Tibial nerve (tissue), 4 donors: ENCODE measurements at places on chromosomes 11 and 22.

- DNase-seq, result no peak
- H3K4me1 ChIP-seq, result no peaks in the 10 kb centered on the region
- no peak overlapping the region for H3K27ac ChIP-seq
- no peak overlapping the region for H3K4me3 ChIP-seq
Observed at GRCh38 chr11:71472357-71472885, 19.4 kb downstream of the NADSYN1 start.

- no peak for DNase-seq
- no peaks in the 10 kb centered on the region for H3K27me3 ChIP-seq
- no peaks in the 10 kb centered on the region for H3K36me3 ChIP-seq
- no peak overlapping the region for H3K4me3 ChIP-seq
- no peaks in the 10 kb centered on the region for H3K4me1 ChIP-seq
- H3K27ac ChIP-seq, result no peak overlapping the region
Observed at GRCh38 chr11:131154351-131154750, 216.1 kb upstream of the NTM start.

GRCh38 chr11:85961930-85962363 is 106.8 kb downstream of the CCDC83 start:
- H3K4me1 ChIP-seq, result peaks cover 36% of the 10 kb centered on the region
- H3K4me3 ChIP-seq, result no peak overlapping the region
- DNase-seq, result no peak
- H3K27ac ChIP-seq, result no peak overlapping the region

DNA sequence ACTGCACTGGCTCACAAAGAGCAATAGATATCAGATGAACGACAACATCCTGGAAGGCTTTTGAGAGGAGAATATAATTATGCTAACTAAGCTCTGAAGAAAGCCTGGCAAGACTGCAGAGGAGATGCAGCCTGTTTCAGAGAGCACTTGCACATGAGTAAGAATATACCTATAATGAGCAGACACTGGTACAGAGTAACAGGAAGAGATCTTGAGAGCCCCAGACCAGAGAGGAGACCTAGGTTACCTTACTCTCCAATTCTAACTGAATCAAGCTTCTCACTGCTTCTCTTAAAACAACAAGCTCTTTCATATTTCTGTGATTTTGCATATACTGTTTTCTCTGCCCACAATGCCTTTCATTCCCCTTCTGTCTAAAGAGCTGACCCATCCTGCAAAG is 66.5 kb downstream of the FAM168A start:
- H3K4me3 ChIP-seq, result no peak overlapping the region
- no peak for DNase-seq
- H3K4me1 ChIP-seq, result peaks cover 14% of the 10 kb centered on the region

DNA sequence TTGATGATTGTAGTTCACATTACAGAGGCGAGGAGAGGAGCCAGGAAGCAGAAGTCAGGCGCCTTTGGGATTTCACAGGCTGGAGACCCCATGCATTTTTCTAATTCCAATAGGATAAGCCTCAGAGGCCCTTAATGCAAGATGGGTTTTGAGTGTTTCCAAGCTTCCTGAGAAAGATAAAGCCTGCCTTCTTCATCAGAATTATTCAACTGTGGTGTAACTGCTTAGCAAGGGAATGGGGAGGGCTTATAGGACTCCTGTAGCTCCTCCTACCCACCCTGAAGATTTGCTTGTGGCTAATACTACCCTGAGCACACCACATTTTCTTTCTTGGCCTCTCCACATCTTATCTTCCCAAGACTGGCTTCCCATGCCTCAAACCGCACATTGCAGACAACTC is 151.1 kb upstream of the ISX start:
- H3K4me1 ChIP-seq, result no peaks in the 10 kb centered on the region
- DNase-seq, result no peak
- H3K27me3 ChIP-seq, result no peaks in the 10 kb centered on the region
- H3K27ac ChIP-seq, result no peak overlapping the region

DNA sequence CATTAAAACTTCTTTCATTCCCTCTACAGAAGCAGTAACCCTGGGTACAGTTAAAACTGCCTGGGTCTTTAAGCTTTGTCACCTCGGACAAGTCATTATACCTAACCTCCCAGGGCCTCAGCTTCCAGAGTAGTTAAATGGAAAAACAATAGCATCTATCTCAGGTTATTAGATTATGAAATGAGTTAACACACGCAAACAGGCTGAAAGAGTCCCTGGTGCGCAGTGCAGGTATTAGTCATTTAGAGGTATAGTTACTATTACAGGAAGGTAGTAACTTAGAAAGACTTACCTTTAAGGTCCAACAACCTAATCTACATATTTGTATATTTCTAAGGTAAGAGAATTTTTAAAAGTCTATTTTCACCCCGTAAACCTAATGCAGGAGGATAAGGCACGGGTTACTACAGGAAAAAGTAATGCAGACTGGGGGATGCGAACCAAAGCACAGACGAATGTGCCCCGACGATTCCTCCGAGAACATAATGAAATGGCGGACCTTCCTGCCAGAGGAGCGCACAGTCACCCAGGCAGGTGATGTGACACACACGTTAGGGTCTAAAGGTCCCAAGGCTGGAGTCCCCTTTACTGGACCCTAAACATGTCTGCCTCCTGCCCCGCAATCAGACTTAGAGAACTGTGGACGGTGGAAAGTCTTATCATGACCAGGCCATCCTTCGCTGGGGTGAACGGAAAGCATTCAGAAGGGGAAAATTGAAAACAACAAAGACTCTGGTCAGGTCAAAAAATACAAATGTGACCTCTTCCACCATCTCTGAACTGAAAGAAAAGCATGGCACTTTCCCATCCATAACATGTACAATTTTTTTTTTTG is 1.3 kb downstream of the NAP1L4 start:
- H3K27me3 ChIP-seq, result no peaks in the 10 kb centered on the region
- H3K27ac ChIP-seq, result peak overlapping the region; percentile 93
- H3K4me1 ChIP-seq, result no peaks in the 10 kb centered on the region
- peak overlapping the region; percentile 68 for H3K4me3 ChIP-seq

GRCh38 chr11:123694551-123694950 is 40.1 kb upstream of the SCN3B start:
- no peak overlapping the region for H3K27ac ChIP-seq
- H3K4me1 ChIP-seq, result no peaks in the 10 kb centered on the region
- DNase-seq, result no peak

GRCh38 chr22:48494256-48494967 is 1333.3 kb downstream of the BRD1 start:
- no peak for DNase-seq
- peaks cover 5% of the 10 kb centered on the region for H3K4me1 ChIP-seq
- H3K4me3 ChIP-seq, result no peak overlapping the region
